ENCODE measurements at places on chromosomes 5 and 9.

DNA sequence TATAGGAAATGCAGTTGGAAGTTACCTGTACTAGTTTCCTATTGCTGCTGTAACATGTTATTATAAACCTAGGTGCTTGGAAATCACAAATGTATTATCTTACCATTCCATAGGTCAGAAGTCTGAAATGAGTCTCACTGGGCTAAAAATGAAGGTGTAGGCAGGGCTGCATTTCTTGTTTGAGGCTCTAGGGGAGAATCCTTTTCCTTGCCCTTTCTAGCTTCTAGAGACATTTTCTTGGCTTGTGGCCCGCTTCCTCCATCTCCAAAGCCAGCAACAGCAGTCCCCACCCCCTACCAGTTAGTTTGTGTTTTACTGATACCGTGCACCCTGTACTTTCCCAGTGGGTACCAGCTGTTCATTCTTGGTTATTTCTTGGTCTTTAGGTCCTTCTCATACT is 153.3 kb downstream of the SLF1 start:
- no peak for DNase-seq

GRCh38 chr9:69028754-69029153 is 6.8 kb upstream of the FXN start:
- no peak for DNase-seq

DNA sequence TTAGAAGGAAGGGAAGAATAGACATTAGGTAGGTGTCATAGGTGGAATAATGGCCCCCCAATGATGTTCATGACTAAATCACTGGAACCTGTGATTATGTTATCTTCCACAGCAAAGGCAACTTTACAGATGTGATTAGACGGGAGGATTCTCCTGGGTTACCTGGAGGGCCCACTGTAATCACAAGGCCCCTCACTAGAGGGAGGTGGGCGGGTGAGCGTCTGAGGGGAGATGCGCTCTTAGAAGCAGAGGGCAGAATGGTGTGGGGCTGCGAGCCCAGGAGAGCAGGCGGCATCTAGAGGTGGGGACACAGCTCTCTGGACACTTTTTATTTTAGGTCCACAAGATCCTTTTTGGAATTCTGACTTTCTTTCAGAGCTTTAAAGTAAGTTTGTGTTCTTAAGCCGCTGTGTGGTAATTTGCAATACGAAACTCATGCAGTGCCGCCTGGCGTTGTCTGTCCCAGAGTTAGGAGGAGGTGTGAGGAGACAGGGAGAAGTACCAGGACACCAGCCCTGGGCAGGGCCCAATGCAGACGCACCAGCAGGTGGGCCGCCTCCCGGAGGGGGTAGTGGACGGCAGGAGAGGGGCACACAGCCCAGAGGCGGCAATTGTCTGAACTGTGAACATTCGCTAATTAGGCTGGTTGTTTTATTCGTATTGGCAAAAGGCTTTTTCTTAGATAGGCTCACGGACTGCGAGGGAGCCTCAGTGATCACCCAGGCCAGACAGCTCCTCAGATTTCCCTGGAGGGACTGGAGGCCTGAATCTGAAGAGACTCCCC is 51.1 kb upstream of the FANCC start:
- no peak for DNase-seq

DNA sequence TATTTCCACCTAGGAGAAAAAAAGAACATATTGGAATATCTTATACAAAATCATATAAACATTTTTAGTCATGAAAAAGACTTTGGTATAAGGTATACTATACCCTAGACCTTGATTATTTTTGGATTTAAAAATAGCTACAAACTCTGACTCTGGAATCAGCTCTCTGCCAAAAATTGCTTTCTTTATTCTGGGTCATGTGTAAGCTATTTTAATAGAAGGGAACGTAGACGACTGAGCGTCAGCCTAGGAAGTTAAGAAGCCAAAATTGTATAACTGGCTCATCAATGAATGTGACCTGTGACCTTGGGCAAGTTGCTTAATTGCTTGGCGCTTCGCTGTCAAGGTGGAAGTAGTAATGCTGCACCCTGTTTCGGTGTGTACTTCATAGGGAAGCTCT is 157.1 kb downstream of the PARP8 start:
- no peak for DNase-seq

GRCh38 chr9:98596486-98596885 is 112.2 kb downstream of the GABBR2 start:
- DNase-seq: no peak

GRCh38 chr5:176955895-176956294 is 50.7 kb downstream of the UIMC1 start:
- no peak for DNase-seq

- no peak for DNase-seq
Measured at GRCh38 chr5:2894316-2894715, 142.8 kb upstream of the IRX2 start.

- peak; percentile 69 for DNase-seq
Measured at GRCh38 chr5:72252574-72253155, 67.4 kb downstream of the MRPS27 start.

DNA sequence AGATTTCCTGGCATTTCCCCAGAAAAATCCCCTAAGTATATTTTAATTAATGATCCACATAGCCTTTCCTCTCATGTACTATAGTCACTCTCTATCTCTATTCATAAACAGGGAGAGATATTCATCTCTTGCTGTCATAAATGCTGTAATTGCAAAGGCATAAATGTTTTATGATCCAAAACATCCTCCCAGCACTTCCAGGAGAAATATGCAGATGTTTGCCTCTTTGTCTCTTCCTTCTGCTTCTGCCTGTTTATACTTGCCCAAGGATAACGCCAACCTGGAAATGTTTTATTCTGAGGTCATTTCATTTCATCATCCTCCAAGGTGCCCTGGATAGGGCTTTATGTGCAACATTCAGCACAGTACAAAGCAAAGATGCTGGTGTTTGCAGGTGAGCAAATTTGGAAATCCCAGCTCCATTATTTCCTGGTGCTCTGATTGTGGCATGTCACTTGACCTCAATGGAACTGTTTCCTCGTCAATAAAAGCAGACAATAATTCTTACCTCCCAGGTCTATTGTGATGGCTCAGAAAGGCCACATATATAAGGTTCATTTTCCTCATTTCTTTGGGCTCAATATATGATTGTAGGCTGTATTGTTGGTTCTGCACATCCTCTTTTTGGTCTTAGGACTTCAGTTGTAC is 6.9 kb downstream of the TNFSF15 start:
- DNase-seq: no peak

DNA sequence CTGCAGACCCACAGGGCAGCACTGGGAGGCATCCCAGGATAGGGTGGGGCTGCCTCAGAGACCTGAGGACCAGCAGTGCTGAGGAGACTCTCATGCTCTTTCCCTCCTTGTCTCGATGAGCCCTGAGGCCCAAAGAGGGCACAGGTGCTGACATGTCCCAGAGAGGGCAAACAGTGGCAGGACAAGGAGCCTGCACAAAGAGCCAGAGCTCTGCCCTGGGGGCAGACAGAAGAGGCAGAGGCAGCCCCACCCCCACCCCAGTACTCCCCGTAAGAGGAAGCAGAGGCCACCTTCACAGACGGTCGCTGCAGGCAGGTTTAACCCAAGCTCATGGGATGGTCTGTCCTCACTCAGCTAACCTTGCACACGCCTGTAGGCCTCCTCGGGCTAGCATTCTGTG is 29.4 kb upstream of the TTLL11 start:
- no peak for DNase-seq

DNA sequence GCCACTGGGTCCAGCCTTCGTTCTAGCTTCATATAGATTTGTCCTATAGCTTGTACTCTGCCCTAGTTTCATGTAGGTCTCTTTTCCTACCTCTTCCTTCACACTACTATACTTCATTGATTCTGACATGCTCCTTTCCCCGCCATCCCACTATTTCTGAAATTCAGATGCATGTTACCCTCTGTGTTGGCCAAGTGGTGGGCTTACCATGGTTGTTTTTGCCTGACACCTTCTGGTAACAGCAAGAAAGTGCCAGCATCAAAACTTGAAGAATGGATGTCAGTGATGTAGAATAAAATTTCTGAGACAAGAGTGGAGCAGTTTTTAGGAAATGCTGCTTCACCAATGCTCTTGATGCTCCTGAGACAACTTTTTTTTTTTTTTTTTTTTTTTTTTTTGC is 19.5 kb upstream of the SERINC5 start:
- DNase-seq: peak; percentile 13

GRCh38 chr5:56986626-56986947 is 34.7 kb upstream of the MIER3 start:
- peak; percentile 6 for DNase-seq

DNA sequence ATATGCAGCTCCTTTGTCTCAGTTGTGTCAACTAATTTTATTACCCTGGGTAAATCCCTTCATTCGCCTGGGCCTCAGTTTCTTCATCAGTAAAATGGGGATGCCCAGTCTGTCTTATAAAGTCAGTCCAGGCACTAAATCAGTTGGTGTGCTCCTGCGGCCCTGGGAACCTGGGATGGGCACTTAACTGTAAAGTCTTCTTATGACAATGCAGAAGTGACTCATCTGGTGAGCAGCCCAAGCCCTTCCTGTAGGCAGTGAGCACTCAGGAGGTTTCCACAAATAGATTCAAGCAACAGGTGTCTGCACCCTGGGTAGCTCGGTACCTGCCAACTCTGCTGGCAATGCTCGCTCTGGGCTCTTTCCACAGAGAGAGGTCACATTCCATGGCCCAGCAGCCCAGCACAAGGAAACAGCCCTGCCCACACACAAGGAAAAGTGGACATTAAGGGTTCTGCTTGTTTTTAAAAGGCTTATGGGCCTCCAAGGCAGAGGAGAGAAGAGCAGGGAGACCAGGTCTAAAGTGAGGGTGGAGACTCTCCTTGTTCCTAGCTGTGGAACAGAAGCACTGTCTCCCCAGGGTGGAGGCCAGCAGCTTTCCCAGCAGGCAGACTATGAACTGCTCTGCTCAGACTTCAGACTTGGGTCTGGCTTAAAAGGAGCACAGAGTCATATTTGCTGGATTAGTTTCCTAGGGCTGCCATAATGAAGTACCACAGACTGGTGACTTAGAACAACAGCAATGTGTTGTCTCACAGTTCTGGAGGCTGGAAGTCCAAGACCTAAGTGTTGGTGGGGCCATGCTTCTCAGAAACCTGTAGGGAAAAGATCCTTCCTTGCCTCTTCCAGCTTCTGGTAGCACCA is 89.7 kb upstream of the ADRA1B start:
- peak; percentile 44 for DNase-seq

- peak; percentile 77 for DNase-seq
Measured at GRCh38 chr9:124280176-124280691, 22.5 kb downstream of the NEK6 start.

DNA sequence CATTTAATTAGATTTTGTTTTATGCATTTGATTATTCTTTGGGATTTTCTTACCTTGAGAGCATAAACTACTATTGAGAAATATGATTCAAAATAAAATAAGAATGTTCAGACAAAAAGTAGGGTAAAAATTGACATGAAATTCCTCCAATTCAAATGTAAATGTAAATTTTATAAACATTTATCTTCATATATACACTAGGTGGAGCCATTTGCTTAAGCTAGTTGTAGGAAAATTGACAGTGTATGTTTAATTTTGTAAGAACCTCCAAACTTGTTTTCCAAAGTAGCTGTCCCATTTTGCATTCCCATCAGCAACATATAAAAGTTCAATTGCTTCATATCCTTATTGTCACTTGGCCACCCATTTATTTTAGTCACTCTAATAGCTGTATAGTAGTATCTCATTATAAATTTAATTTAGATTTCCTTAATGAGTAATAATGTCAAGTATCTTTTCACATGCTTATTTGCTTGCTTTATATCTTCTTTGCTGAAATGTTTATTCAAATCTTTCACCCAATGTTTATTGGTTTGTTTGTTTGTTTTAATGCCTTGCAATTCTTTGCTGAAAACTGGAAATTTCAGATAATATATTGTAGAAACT is 37.6 kb upstream of the SLCO6A1 start:
- peak; percentile 77 for DNase-seq

- peak; percentile 81 for DNase-seq
Measured at GRCh38 chr9:14271093-14271673, 42.8 kb downstream of the NFIB start.

GRCh38 chr9:35237311-35237710 is 75.5 kb downstream of the UNC13B start:
- DNase-seq: no peak

- DNase-seq: no peak
Measured at GRCh38 chr9:134890155-134890495, 9.5 kb downstream of the FCN2 start.

DNA sequence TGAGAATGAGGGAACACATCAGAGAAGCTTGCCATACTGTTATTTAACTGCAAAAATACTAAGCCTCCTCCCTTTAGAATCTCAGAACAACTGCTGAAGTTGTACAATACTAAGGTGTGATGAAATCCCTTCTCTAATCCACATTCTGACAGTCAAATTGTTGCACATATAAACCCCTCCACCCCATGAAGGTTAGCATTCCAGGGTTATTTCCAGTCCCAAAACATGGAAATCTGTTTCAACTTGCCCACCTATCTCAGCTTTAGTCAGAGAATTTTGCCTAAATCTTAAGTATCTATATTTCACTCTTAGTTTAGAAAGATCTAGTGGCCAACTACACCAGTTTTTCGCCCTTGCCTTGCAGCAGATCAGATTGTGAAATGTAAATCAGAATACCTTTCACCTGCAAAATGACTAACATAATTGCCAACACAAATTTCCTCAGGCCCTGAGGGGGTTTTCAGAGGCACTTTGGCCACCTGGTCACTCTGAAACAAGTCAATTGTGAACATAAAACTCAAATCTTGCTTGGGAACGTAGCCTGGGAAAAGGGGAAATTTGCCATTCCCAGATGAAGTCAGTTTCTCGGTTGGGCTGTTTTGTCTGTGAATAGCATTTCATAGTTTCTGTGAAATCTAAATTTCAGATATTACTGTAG is 93.9 kb downstream of the EFNA5 start:
- no peak for DNase-seq

DNA sequence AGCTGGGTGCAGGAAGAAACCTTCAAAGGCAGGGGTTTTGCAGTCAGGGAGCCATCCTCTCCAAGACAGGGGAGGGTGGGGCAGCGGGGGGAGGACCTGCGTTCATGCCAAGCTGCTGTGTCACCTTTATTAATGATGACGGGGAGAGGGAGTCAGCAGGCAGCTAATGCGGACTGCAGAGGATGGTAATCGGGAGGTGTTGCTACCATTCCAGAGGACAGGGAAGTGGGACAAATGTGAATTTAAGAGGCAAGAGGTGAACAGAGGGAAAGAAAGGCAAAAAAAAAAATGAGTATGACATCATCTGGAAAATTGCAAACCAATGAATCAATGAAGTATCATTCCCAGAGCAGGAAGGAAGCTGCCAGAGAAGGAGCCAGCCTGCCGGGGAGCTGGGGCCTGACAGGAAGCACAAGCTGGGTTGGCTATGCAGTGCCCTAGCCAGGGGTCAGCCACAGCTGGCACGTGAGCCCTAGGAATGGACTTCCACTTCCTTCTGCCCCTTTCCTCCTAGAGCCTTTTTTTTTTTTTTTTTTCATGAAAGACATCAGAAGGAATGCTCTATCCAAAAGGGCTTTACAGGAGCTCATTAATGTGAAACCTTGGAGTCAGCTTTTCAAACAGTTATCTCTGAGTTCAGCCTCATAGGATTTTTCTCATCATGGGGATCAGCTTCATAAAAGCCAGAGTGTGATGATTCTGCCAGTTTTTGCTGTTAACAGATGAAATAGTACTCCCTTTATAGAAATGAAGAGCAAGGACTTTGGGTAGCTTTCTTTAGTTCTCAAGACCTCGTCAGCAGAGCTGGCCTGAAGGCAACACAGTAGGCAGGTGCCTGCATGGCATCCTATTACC is 9.2 kb downstream of the INSYN2B start:
- peak; percentile 56 for DNase-seq

All from adipocyte (in vitro differentiated cells).